Colonic mucosa (tissue), 4 donors: ENCODE measurements at places on chromosomes 5 and 9. TPM values are rescaled to one million over a fixed set of nuclear protein-coding genes. Genes with fewer than 3 reads are reported as not detected.

GRCh38 chr5:96566833-96567587, 95.2 kb upstream of the CAST start:
- DNase-seq = no peak
- H3K4me1 ChIP-seq = no peaks in the 10 kb centered on the region
- no peak overlapping the region for H3K27ac ChIP-seq
- no peak overlapping the region for H3K4me3 ChIP-seq

- H3K4me1 ChIP-seq = no peaks in the 10 kb centered on the region
- DNase-seq = peak; percentile 45
- H3K36me3 ChIP-seq = no peaks in the 10 kb centered on the region
These were observed 300.9 kb downstream of the NTRK2 start for GRCh38 chr9:84970432-84970831.

OR13C4 gene
- not detected for total RNA-seq

SHOC1 gene
- total RNA-seq = not detected

GRCh38 chr9:93365427-93366118, 85.9 kb upstream of the FAM120A start:
- H3K4me1 ChIP-seq = no peaks in the 10 kb centered on the region
- no peak overlapping the region for H3K4me3 ChIP-seq
- DNase-seq = no peak
- H3K27ac ChIP-seq = no peak overlapping the region

DNA sequence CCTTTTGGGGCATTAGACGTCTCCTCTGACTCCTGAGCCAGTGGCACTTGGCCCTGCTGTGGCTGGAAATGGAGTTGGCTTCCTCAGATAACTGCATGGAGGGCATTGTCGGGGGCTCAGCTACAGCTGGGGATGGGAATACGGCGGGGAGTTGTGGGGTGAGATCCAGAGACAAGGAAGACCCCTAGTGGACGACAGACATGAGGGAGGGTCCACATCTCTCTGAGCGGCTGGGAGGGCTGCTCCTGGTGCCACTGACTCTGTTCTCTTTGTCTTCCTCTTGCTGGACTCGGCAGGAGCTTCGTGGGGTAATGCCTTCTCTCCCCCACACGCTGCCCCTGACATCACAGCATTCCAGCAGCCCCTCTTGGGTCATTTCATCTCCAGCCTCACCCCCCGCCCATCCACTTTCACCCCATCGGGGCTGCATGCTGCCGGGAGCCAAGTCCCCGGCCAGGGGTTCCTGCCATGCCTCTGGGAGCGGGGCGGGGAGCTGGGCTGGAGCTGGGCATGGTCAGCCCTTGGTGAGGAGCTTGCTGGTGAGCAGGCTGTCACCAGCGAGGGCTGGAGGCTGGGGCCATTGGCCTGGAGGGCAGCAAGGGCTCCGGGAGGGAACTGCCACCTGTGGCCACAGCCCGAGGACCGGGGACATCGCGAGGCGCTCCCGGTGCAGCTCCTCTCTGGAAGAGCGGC, 172.3 kb downstream of the CACNA1B start:
- no peaks in the 10 kb centered on the region for H3K4me1 ChIP-seq
- peak; percentile 14 for DNase-seq
- H3K4me3 ChIP-seq = no peak overlapping the region
- H3K27ac ChIP-seq = no peak overlapping the region
- H3K36me3 ChIP-seq = no peaks in the 10 kb centered on the region

ANKRD18B gene
- not detected for total RNA-seq

- H3K4me3 ChIP-seq = no peak overlapping the region
- H3K36me3 ChIP-seq = no peaks in the 10 kb centered on the region
- no peaks in the 10 kb centered on the region for H3K27me3 ChIP-seq
- DNase-seq = no peak
These were observed 486.6 kb downstream of the BRINP1 start for GRCh38 chr9:118882684-118883083.

PTGS1 gene
- 6.2 TPM for total RNA-seq

DNA sequence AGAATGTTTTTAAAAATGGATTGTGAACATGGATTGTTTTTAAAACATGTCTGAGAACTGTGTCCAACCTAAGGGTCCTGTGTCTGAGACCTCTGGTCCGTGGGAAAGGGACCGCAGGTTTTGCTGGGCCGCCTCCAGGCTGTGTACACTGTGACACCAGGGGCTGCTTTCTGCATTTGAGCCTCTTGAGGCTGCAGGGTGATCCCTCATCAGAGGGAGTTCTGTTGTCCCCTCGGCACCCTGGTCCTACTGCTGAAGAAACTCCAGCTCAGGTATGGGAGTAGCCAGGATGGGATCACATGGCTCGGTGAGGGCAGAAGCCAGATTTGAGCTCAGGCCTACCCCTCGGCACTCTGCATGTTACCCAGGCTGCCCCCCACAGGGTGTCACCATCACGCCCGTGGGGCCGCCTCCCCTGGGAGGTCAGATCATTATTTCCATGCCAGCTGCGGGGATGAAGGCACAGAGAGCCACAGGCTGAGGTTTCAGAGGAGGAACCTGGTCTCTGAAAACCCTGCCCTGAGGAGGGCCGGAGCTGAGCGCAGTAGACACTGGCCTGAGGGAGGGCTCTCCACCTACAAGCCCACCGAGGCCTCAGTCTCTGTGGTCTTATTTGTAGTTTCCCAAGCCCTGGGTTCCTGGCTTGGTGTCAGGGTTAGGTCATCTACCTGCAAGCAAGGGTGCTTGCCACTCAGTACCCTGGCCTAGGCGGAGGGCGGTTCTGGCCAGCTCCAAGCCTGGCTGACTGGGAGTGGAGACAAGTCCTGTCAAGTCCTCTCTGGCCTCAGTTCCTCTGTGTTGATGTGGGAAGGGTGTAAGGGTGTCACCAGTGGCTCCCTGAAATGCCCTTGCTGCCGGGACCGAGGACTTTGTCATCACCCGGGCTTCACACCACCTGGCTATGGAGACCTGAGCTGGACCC, 2.8 kb downstream of the PRR7 start:
- H3K36me3 ChIP-seq = no peaks in the 10 kb centered on the region
- peaks cover 14% of the 10 kb centered on the region for H3K4me1 ChIP-seq
- no peak overlapping the region for H3K27ac ChIP-seq
- no peak overlapping the region for H3K4me3 ChIP-seq
- no peaks in the 10 kb centered on the region for H3K27me3 ChIP-seq
- DNase-seq = no peak

GPX8 gene
- 7.1 TPM for total RNA-seq

LHX6 gene
- total RNA-seq = 1.2 TPM

DNA sequence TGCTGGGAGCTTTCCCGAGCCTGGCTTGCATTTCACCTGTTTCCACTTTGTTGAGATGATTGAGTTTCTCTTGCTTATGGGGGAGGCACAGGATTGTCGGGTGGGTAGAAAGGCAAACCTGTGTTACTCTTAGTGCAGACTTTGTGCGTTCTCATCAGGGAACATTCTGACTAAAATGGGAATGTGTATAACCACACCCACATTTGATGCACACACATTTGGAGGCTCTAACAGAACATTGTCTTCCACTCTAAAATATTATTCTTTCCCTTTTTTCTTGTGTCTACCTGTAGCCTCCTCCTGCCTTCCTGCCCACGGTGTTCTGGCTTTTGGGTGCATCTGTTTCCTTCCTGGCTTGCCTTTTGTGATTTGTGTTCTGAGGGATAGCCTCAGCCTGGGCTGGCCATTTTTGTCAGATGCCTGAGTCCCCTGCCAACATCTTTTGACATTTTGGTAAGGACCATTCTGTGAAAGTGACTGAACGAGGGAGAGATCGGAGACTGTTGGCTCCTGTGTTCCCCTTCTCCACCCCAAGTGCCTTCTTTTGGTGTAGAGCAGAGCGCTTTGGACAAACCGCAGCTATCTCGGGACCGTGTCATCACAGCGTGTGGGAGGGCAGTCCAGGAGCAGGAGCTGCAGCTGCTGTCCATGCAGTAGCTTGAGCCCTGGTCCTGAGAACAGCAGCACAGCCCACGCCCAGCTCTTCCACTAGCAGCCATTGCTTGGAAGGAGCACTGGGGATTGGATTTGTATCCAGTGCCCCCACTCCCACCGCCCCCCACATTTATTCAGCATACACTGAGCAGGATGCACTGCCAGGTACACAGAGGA, 101.4 kb downstream of the ARHGAP26 start:
- no peak overlapping the region for H3K4me3 ChIP-seq
- H3K36me3 ChIP-seq = no peaks in the 10 kb centered on the region
- no peaks in the 10 kb centered on the region for H3K27me3 ChIP-seq
- H3K4me1 ChIP-seq = peaks cover 55% of the 10 kb centered on the region
- no peak for DNase-seq

IFNB1 gene
- not detected for total RNA-seq

GRCh38 chr9:36874261-36874660, 159.8 kb downstream of the PAX5 start:
- no peaks in the 10 kb centered on the region for H3K36me3 ChIP-seq
- H3K4me1 ChIP-seq = no peaks in the 10 kb centered on the region
- no peaks in the 10 kb centered on the region for H3K27me3 ChIP-seq
- no peak overlapping the region for H3K27ac ChIP-seq
- DNase-seq = no peak
- H3K4me3 ChIP-seq = no peak overlapping the region

SLC6A7 gene
- 24.9 TPM for total RNA-seq

- H3K27me3 ChIP-seq = no peaks in the 10 kb centered on the region
- no peak for DNase-seq
- no peak overlapping the region for H3K4me3 ChIP-seq
- no peaks in the 10 kb centered on the region for H3K4me1 ChIP-seq
These were observed 12.3 kb downstream of the KIF4B start for GRCh38 chr5:155025895-155026294.

GRCh38 chr9:93892748-93893147, 62.4 kb downstream of the BARX1 start:
- no peaks in the 10 kb centered on the region for H3K27me3 ChIP-seq
- no peaks in the 10 kb centered on the region for H3K4me1 ChIP-seq
- H3K36me3 ChIP-seq = no peaks in the 10 kb centered on the region
- H3K4me3 ChIP-seq = no peak overlapping the region
- no peak for DNase-seq
- no peak overlapping the region for H3K27ac ChIP-seq

GRCh38 chr5:62115014-62115413, 191.0 kb upstream of the KIF2A start:
- no peaks in the 10 kb centered on the region for H3K36me3 ChIP-seq
- H3K4me1 ChIP-seq = no peaks in the 10 kb centered on the region
- no peaks in the 10 kb centered on the region for H3K27me3 ChIP-seq
- no peak for DNase-seq
- H3K4me3 ChIP-seq = no peak overlapping the region
- no peak overlapping the region for H3K27ac ChIP-seq

DNA sequence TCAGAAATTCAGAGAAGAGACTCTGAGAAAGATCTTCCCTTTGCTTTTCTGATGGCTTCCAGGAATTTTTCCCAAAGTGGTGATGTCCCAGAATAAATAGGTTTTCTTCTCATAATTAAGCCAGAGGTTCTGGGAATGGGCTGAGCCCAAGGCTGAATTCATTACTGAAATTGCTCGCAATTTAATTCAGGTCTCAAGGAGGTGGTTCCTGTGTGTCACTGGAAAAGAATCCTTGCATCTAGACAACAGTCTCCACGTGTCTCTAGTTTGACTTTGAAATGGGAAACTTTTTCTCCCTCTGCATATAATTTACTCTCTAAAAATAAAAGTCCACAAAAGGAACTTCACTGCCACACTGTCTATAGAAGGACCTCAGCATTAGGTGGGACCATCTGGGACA, 27.8 kb upstream of the STX17 start:
- no peaks in the 10 kb centered on the region for H3K36me3 ChIP-seq
- no peak for DNase-seq
- H3K27ac ChIP-seq = no peak overlapping the region
- no peaks in the 10 kb centered on the region for H3K4me1 ChIP-seq
- H3K4me3 ChIP-seq = no peak overlapping the region

DNA sequence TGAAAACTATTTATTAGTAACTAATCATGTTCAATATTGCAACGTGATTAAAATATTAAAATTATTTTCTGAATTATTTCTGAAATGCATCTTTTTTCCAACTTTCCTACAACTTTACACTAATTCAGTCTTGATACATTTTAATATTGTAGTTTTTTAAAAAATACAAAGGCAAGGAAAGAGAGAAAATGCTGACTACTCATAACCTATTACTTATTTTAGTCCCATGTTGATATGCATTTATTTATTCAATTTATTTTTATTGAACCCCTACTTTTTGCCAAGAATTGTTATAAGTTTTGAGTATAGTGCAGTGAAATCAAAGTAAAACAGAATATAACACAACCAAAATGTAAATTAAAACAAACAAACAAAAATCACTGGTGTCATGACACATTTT, 978.2 kb downstream of the CDH9 start:
- no peak overlapping the region for H3K27ac ChIP-seq
- H3K27me3 ChIP-seq = no peaks in the 10 kb centered on the region
- H3K36me3 ChIP-seq = no peaks in the 10 kb centered on the region
- no peak overlapping the region for H3K4me3 ChIP-seq

APC gene
- total RNA-seq = 36.0 TPM

ST6GALNAC4 gene
- 66.5 TPM for total RNA-seq

PLK2 gene
- total RNA-seq = 28.3 TPM

DNA sequence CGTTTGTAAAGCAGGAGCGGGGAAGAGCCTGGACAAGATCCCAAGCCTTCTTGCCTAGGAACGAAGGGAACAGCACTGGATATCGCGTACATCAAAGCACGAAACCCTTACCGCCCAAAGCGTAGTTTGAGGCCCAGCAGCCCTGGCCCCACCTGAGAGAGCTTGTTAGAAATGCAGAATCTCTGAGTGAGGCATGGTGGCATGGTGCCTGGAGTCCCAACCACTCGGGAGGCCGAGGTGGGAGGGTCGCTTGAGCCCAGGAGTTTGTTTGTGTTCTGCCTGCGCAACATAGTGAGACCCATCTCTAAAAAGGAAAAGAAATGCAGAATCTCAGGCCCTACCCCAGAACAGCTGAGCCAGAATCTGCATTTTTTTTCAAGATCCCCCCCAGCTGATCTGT, 90.6 kb downstream of the AMBP start:
- no peaks in the 10 kb centered on the region for H3K27me3 ChIP-seq
- H3K36me3 ChIP-seq = no peaks in the 10 kb centered on the region
- H3K4me1 ChIP-seq = no peaks in the 10 kb centered on the region
- no peak overlapping the region for H3K27ac ChIP-seq

SLC38A9 gene
- 20.0 TPM for total RNA-seq

- H3K36me3 ChIP-seq = no peaks in the 10 kb centered on the region
- H3K27ac ChIP-seq = no peak overlapping the region
- H3K27me3 ChIP-seq = no peaks in the 10 kb centered on the region
- H3K4me3 ChIP-seq = no peak overlapping the region
- H3K4me1 ChIP-seq = peaks cover 18% of the 10 kb centered on the region
These were observed 5.5 kb downstream of the TENT4A start for GRCh38 chr5:6718718-6719117.

GRCh38 chr5:138536665-138537315, 6.2 kb downstream of the ETF1 start:
- no peak for DNase-seq
- H3K36me3 ChIP-seq = no peaks in the 10 kb centered on the region
- H3K4me3 ChIP-seq = no peak overlapping the region
- no peaks in the 10 kb centered on the region for H3K27me3 ChIP-seq

ORM2 gene
- not detected for total RNA-seq

OR1J2 gene
- not detected for total RNA-seq

IL4 gene
- not detected for total RNA-seq

GRCh38 chr5:132103969-132104391, 30.4 kb downstream of the CSF2 start:
- DNase-seq = no peak
- H3K4me3 ChIP-seq = no peak overlapping the region
- no peaks in the 10 kb centered on the region for H3K4me1 ChIP-seq
- no peaks in the 10 kb centered on the region for H3K27me3 ChIP-seq

- H3K36me3 ChIP-seq = no peaks in the 10 kb centered on the region
- no peak overlapping the region for H3K4me3 ChIP-seq
- no peak overlapping the region for H3K27ac ChIP-seq
These were observed 4.5 kb downstream of the DBN1 start for GRCh38 chr5:177468685-177469628.

- H3K27ac ChIP-seq = no peak overlapping the region
- H3K4me3 ChIP-seq = no peak overlapping the region
- DNase-seq = no peak
- H3K4me1 ChIP-seq = no peaks in the 10 kb centered on the region
- H3K27me3 ChIP-seq = no peaks in the 10 kb centered on the region
These were observed 181.6 kb upstream of the GHR start for GRCh38 chr5:42241636-42242035.
